AML-193 (cell line): ENCODE measurements at places on chromosomes 11 and 22.

DNA sequence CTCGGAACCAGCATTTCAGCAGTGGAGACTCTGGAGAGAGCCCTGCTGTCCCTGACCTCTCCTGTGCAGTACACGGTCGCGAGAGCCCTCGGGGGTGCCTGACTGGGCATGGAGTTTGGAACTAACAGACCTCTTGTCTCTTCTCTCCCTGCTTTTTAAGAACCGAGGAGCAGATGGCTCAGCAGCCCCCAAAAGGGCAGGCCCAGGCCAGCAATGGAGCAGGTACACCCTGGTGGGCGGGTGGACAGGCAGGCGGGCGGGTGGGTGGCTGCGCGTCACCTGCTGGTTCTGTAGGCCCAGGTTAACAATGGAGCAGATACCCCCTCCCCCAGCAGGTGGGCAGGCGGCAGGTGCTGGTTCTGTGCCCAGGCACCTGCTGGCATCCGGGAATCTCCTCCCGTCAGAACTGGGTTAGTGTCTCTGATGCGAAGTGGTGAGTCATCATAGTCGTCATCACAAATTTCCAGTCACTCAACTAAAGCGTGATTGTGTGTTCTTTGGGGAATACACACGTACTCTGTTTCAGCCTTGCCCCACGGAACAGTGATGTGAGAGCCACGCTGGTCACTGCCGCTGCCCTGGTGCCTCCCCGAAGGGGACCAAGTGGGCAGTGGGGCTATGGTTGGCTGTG lies 41.1 kb downstream of the GRAMD4 start:
- DNase-seq = no peak

- peak; percentile 49 for DNase-seq
Observed at GRCh38 chr11:90288212-90288821, 65.5 kb upstream of the CHORDC1 start.

DNA sequence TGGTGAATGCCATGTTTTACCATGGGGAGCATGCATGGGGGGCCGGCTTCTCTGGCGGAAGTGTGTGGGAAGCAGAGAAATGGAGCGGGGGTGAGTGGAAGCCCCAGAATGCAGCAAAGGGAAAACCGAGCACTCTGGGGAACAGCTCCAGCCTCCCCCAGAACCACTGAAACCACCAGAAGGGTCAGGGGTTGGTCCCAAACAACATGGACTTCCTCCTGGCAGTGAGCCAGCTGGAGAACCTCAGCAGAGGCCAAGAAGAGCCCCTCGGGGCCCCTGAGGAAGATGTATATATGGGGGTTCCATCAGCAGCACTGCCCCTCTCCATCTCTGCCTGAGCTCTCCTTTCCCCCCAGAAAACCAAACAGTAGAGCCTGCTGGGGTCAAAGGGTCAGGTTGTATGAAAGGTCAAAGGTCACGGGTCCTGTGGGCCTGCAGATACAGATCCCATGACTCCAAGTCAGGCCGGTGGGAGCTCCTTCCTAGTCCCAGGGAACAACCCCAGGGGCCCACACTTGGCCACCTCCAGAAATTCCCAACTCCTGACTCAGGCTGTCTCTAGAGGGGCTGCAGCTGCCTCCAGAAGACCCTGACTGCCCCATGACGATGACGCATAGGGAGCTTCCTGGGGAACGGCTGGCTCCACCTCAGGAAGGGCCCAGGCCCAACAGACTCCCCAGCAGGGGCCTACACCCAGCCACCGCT lies 48.5 kb upstream of the TIMP3 start:
- no peak for DNase-seq

DNA sequence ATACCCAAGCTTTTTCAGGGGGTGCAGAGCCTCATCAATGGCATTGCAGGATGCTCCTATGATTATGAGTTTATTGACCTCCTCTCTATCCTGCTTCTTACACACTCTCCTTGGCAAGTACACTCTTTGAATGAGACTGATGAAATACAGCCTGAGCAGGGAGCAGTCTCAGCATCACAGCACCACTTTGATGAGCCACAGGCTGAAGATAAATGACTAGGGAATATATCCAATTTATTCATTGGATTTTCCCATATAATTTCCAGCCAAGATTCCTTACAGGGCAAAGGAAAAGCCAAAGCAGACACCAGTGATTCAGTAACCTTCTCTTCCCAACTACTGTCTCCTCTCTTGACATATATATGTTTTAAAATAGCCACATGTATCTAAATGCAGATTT lies 79.2 kb downstream of the CASP12 start:
- DNase-seq = no peak

DNA sequence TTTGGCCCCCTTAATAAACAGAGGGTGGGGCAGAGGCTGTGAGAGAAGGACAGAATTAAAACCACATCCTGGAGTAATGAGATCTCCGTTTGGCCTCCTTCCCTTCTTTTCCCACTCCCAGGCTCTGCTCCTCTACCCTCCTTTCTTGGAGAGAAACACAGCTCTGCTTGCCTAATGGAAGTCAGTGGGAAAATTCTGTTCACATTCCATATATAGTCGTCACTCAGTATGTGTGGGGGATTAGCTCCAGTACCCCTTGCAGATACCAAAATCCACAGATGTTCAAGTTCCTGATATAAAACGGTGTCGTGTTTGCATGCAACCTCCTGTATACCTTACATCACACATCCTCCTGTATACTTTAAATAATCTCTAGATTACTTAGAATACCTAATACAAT lies 37.6 kb upstream of the THY1 start:
- no peak for DNase-seq

DNA sequence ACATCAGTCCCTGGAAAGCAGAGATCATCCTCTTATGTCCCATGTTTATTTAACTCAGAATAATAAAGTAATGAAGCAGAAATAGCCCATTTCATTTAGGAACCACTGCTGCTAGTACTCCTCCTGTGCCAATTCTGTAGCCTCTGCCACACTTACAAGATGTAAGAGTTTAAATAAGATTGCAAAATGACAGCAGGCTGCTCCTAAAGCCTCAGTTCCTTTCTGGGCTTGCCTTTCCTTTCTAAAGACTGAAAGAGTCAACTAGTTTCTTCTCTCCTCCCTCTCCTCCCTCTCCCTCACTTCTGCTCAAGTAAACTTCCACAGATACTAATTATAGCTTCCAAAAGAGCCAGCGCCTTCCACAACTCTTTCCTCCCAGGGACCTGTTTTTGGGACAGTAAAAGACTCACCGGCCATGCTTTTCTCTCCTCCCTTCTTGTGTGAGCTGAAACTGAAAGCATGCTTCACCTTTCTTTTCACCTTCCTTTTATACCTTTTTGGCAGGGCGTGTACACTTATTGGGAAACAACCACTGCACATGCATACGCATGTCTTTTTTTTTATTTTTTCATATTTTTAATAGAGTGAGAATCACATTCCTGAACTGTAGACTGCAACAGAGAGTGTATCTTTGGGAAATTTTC lies 26.1 kb upstream of the CARD16 start:
- DNase-seq = no peak

DNA sequence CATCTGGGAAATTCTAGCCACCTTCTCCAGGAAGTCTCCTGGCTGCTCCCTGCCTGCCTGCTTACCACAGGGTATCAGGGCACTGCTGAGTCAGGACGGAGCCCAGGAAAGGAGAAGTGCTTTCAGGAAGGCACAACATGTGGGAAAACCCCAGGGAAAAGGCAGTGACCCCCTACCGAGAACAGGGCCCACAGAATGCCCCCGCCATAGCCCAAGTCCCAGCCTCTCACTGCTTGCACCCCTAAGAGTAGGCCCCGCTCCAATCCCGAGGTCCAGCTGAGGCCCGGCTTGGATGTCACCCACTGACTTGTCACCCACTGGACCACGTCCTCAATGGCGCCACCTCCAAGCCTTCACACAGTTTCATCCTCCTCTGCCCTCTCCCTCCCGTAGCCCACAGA lies 34.1 kb downstream of the ARAP1 start:
- no peak for DNase-seq

DNA sequence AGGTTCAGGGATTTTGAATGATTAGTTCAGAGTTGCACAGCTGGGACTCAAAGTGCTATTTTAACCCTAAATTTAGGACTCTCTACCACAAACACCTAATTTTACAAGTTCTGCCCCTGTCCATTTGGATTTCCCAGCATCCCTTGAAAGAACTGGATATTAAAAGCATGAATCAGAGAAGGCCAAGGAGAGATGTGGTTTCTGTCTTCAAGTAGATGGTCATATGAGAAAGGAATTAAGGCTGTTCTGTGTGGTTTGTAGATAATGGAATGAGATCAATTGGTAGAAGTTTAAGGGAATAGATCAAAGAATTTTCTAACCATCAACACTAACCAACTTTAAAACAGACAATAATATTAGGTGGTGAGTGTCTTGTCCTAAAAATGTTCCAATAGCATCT lies 106.4 kb upstream of the TENM4 start:
- no peak for DNase-seq

GRCh38 chr11:62419314-62419929 lies 589 bp downstream of the SCGB1A1 start:
- no peak for DNase-seq

DNA sequence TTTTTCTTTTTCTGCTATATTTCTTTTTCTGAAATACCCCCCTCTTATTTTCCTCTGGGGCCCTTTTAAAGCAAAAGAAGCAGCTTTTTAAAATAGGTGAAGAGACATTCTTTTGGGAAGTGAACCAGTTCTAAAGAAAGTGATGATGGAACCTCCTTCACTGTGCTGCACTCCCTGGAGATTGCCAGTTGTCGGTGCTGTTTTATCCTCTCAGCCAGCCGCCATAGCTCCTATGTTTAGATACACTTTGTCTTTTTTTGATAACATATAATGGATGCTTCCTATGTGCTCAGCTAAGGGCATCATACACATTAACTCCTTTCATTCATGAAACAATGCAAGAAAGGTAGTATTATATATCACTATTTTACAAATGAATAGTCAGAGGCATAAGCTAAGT lies 14.0 kb downstream of the CFAP300 start:
- DNase-seq = no peak

- no peak for DNase-seq
Observed at GRCh38 chr22:33756508-33756949, 163.7 kb downstream of the LARGE1 start.

DNA sequence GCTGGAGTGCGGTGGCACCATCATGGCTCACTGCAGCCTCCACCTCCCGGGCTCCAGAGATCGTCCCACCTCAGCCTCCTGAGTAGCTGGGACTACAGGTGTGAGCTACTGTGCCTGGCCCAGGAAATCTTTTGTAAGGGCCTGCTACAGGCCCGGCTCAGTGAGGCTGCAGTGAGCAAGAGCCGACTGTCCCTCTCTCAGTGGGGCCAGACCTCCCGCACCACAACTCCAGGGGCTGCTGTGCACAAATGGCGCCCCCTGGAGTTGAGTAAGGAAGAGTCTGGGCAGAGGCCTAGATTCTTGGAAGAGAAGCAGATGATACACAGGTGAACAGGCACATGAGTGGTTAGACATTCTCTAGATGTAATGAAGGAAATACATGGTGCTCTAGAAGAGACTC lies 7.0 kb downstream of the SERHL2 start:
- peak; percentile 23 for DNase-seq

- DNase-seq = no peak
Observed at GRCh38 chr11:35011389-35011788, 95.0 kb downstream of the PDHX start.

DNA sequence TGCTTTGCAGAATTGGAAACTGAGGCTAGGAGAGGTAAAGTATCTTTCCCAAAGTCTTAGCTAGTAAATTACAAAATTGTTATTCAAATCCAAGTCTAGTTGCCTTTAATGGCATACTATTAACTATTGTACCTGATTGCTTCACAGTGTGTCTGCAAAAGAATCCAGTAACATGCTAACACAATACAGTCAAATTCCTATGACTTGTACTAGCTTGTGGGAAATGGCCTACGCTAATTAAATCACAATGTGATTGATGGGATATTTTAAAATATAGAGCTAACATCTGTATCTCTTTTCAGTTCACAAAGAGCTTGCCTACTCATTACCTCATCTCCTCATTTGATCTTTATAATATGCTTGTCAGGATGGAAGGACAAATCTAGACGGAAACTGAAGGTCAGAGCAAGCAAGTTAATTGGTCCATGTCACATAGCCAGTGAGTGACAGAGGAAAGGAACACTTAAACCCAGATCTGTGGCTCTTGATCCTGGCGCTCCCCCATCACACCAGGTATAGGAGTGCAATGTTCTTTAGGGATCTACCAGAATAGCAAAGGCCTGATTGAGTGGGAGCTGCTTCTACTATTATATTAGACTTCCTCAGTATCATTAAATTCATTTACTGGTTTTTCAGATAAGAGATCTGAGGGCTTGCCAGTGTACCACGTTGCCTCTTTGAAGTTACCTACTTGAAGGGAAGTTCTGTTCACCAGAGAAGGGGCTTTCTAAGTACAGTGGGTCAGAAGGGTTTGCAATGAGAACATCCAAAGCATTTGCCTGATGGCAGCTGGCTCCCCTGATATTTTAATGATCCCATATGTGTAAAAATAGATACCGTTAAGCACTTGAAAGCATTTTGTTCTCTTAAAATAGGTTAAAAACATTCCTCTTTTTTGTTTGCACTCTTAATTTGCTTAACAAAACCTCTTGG lies 213.6 kb upstream of the SESN3 start:
- DNase-seq = no peak

- no peak for DNase-seq
Observed at GRCh38 chr22:49021131-49021925, 806.3 kb downstream of the BRD1 start.

DNA sequence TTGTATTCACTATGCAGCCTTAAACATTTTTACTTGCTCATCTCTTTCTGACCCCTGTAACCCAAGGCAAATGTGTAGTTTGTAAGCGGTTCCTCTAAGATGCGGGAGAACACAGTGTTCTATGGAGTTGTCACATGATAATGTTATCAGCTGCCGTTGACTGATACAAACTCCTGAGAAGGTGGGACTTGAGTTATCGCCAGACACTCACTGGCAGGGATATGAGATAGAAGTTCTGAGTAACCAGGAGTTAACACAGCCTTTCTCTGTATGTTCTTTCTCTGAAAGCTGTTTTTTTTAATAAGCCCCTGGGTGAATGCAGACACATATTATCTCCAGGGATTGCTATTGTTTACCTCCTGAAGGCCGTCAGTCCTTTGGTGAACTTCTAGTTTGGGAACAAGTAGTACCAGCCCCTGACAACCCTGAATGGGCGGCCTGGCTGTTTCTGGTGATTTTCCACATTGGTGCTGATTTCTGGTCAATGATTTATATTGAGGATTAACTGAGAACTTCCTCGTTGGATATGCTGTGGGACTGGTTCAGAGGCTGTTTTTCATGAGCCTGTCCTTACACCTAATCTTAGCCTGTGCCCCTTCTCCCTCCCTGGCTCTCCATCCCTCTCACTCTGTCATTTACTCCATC lies 155.3 kb upstream of the RASSF10 start:
- DNase-seq = no peak

- no peak for DNase-seq
Observed at GRCh38 chr11:92765965-92766371, 203.5 kb upstream of the MTNR1B start.

DNA sequence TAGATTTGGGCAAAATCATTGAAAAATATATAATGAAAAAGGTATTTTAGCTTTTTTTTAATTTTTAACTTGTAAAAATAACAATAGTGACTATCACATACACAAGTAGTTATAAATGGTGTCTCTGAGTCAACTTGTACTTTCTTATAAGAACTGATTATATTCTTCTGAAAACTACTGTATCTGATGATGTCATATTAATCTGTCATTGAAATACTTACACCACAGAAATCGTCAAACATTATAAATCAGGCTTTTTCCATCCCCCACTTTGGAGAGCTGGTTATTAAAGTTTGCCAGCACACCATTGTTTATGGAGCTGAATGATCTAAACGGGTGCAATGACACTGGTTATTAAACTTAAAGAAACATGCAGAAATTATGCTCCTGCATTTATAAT lies 1259.6 kb upstream of the CNTN5 start:
- no peak for DNase-seq
